HEK293T (cell line): ENCODE measurements at places on chromosomes 11 and 22.

DNA sequence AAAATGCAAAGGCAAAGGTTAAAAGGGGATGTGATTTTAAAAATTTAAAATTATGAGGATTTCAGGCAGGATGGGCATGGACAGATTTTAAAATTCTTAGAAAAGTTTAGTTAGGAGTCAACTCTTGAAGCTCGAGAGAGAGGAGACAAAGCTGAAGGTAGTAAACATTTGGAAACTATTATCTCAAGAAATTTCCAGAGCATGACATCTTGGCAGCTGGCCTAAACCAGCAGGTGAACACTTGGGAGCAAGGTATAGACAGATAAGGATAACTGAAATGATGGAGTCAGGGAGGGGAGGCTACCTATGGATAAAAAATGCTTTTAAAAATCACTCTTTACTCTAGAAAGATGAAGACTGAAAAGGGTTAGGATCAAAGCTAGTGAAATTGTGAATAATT, 13.7 kb downstream of the POU2AF3 start:
- DNase-seq, result no peak

DNA sequence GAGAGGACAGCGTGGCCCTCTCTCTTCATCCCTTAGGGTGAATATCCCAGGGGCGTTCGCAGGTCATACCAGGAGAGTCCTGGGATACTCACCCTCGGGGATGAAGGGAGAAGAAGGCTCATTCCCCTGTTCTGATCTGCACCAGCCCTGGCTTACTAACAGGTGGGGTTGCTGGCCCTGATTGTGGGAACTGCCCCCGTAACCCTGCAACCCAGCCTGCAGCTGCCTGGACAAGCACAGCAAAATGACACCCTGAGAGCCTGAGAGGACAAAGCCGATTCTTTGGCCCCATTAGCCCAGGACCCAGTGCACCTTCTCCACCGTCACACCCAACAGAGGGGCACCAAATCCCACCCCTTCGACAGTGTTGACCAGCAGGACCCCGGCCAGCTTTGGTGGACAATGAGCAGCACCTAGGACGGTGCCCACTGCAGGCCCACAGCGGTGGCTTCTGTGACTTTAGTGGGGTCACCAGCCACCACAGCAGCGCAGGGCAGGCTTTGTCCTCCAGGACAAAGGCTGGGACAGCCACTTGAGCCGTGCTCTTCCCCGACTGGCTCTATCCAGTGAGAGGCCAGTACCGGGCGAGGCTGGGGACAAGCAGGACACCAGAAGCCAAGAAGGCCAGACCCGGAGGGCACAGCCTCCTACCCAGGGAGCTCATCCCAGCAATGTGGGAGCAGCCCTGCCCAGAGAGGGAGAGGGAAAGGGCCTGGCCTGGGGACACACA, 98.5 kb upstream of the RTL6 start:
- no peak for DNase-seq

GRCh38 chr11:1882265-1883238, 9.1 kb downstream of the PRR33 start:
- DNase-seq, result peak; percentile 89

GRCh38 chr11:131907371-131907770, 537.0 kb downstream of the NTM start:
- no peak for DNase-seq

DNA sequence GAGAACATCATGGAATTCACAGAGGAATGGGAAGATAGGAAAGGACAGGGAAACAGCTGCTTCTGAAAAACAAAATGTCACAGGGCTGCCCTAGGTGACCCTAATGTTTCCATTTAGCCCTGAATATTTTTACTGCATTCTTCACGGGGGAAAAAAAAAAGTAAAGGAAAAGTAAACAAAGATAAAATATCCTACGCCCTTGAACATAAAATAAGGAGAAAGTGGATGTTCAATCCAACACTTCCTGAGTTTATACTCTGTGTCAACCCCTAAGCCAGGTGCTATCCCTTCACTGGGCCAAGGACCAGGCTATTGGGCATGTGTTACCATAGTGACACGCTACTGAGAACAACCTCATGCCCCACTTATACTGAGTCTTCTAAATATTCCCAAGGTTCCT, 84.7 kb downstream of the FAM76B start:
- DNase-seq, result no peak

DNA sequence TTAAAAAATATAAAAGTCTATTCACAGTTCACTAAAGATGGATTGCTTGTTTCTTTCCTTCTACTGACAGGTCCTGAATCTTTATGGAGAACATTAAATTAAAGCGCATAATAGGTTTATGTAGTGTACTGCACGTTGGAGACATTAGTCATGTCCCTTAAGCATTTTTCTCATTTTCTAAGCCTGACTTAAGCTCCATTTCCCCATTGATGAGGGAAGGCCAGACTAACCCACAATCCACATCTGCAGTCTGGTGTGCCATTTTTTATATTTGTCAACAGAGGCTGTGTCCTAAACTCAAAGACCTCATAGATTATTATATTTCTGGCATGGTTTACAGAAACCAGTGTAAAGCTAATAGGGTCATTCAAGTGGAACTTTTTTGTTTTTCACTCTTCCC, 39.9 kb downstream of the CADM1 start:
- DNase-seq, result no peak

DNA sequence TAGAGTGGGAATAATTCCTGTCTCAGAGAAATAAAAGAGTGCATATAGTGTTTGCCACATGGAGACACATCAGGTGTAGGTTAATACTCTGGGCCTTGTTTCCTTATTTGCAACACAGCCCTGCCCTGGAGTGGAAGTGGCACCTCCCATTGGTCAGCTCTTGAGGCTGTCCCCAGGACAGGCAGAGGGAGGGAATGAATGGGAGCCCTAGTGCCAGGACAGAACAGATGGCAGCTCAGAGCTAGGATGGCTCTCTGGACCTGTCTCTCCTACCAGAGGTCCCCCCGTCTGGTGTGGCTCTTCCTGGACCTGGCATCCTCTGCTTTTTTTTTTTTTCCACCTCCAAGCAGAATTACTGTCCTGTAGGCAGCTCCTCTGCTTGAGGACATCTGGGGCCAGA, 35.6 kb downstream of the LIMK2 start:
- DNase-seq, result no peak

GRCh38 chr11:68932358-68932757, 28.7 kb downstream of the IGHMBP2 start:
- no peak for DNase-seq

- DNase-seq, result no peak
These were observed 615 bp downstream of the POLD4 start for GRCh38 chr11:67352546-67353316.

GRCh38 chr11:10824888-10825287, 16.2 kb upstream of the EIF4G2 start:
- no peak for DNase-seq

- no peak for DNase-seq
These were observed 941.7 kb downstream of the NTM start for GRCh38 chr11:132312161-132312560.

DNA sequence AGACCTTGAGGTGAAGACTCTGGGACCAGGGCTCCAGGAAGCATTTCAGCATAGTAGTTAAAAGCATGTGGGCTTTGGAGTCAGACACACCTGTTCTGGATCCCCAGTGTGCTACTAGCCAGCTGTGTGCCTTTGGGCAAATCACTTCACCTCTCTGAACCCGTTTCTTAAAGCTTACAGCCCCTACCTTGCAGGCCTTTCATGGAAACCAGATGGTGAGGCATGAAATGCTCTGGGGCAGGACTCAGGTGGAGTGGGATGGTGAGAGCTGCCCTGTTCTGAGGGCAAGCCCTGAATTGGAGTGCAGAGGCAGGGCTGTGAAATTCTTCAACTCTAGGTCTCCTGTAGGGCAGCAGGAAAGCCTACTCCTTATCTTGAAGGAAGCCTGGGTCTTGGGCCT, 10.5 kb downstream of the UCP2 start:
- no peak for DNase-seq

DNA sequence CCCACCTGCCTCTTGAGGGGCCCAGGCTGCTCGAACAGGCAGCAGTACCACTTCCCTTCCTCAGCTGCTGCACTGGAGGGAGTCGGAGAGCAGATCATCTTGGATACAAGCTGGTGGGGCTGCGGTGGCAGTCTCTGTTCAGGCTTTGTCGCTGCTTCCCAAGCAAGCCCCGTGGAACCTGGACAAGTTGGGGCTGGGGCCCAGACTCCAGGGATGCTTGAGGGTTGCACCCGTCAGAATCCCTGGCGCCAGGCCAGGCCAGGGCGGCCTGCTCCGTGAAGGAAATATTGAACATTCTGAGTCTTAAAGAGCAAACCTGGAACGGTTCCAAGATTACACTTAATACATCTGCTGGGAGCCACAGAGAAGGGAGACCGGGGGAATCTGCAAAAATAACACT, 310.1 kb upstream of the SORL1-AS1 start:
- DNase-seq, result no peak

GRCh38 chr11:12702999-12703453, 28.8 kb downstream of the TEAD1 start:
- DNase-seq, result no peak

- DNase-seq, result no peak
These were observed 99.0 kb upstream of the ALX4 start for GRCh38 chr11:44408711-44409470.

- no peak for DNase-seq
These were observed 556.3 kb upstream of the ANO3 start for GRCh38 chr11:25775603-25776002.

- DNase-seq, result no peak
These were observed 14.3 kb upstream of the NAALAD2 start for GRCh38 chr11:90120191-90120590.

DNA sequence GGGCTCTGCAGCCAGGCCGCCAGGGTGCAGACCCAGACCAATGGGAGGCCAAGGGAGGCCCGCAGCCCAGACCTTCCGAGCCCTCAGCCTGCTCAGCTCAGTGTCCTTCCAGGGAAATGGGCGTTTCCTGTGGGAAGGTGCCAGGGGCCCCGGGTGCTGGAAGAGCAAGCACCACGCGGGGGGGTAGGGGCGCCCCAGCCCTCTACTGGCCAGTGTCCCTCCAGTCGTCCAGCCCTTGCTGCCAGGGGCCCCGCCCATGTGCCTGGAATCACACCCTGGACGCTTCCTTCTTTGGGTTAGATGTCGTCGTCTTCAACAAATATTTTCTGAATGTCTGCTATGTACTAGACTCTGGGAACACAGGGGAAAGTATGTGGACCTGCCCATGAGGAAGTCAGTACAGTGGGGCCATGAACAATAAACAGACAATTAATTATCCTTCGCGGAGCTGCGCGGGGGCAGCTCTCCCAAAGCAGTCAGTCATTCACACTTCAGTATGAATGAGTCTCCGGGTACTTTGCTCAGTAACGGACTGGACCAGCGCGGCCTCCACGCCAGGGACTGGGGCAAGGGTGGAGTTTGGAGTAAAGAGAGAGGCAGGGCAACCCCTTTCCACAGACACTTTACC, 60.2 kb downstream of the CDKN1C start:
- DNase-seq, result no peak

DNA sequence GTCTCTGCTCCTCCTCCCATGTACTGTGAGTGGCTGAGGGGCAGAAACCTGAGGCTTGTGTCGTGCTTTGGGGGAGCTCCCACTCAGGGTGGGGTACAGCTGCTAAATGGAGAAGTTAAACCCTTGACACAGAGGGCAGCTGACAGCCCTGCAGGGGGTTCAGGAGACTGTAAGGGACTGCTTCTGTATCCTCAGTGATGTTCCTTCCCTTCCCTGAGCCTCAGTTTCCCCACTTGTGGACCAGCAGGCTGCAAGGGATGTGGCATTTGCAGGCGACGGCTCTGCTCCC, 15.6 kb downstream of the SYNGR1 start:
- no peak for DNase-seq
